ENCODE measurements at places on chromosomes 7 and 10.
A peak's percentile ranks its signal among the peaks of the same experiment; 100 is the strongest.

DNA sequence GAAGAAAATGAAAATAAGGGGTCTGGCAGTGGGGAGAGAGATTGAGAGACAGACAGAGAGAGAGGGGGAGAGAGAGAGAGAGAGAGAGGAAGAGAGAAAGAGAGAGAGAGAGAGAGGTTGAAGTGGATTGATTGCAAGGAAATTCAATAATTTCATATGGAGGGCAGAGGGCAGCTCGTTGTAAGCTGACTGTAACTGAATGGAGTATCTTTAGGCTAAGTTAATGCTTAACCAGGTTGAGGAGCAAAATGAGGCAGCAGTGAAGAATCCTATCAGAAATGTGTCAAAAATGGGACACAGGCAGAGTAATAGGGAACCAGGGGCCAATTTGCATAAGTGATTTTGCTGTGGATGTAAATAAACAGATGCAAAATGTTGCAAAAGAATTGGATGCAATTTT is 21.0 kb downstream of the BLNK start:
- DNase-seq, result no peak

GRCh38 chr10:2994221-2994961 is 73.0 kb upstream of the PFKP start:
- no peak for DNase-seq

DNA sequence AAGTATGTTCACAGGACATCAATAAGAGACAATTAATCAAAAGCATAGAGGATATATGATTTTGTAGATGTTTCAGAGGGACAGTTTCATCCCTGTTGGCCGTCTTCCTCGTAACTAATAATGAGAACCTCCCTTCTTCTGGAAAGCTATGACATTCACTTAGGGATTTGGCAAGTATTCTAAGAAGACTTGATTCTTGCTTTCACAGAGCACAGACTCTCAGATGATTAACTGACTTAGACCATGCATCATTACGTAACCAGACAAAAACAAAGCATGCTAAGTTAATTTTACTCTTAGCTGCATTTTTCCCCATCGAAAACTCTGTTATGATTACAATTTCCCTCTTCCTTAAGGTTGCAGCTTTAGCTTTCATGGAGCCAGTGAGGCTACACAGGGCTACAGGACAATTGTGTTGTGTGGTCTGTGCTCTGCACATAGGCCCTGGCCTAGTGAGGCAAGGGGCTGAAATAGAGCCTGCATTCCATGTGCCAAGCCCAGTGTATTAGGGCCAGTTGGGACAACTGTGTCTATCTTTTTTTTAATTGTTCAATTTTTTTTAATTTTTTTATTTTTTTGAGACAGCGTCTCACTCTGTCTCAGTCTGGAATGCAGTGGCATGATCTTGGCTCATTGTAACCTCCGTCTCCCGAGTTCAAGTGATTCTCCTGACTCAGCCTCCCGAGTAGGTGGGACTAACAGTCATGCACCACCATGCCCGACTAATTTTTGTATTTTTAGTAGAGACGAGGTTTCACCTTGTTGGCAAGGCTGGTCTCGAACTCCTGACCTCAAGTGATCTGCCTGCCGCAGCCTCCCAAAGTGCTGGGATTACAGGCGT is 105.3 kb downstream of the PLXDC2 start:
- no peak for DNase-seq

DNA sequence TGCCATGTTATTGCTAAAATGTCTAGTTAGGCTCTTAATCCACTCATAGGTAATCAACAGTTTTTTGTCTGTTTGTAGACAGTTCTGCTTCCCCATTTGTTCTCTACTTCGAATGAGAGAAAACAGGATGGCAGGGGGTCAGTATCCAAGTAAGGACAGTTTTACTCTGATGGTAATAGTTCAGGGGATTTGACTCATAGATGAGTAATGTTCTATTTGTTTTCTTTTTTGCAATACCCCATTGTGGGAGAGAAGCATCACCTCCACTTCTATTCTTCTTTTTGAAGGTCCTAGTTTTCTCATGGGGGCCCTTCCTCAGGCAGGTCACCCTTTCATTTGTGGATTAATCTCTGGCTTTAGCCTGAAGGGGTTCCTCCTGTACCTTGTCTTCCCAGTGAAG is 13.9 kb downstream of the PCLO start:
- DNase-seq, result no peak

- peak; percentile 72 for DNase-seq
Observed at GRCh38 chr7:92448205-92448747, 994 bp downstream of the GATAD1 start.

GRCh38 chr7:141737118-141737835 is 881 bp upstream of the SSBP1 start:
- DNase-seq, result peak; percentile 36

DNA sequence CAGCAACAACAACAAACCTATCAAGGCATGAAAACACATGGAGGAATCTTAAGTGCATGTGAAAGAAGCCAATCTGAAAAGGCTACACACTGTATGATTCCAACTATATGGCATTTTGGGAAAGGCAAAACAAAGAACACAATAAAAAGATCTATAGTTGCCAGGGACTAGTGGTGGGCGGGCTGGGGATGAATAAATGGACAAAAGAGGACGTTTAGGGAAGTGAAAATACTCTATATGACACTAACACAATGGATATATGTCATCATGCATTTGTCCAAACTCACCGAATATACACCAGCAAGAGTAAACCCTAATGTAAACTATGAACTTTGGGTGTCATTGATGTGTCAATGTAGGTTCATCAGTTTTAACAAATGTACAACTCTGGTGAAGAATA is 89.1 kb downstream of the SEMA3E start:
- DNase-seq, result no peak

DNA sequence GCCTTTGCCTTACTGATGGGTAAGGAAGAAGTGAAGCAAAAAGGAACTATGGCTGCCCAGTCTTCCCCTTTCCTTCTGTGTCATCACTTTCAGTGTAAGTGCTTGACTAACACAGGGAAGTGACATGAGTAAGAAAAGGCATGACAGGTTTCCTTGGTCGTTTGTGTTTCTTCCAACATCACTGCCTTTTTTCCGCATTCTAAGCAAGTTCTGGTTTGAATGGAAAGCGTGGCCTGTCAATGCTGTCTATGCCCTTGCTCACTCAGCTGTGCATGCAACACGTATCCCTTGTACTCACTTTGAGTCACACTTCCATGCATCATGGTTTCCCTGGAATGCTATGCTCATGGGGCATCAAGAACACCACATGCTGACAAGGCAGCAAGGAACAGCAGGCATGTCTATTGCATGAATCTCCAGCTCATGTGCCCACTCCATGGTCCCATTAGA is 111.8 kb downstream of the OAT start:
- peak; percentile 10 for DNase-seq

- no peak for DNase-seq
Observed at GRCh38 chr10:7274293-7274692, 136.5 kb downstream of the SFMBT2 start.

DNA sequence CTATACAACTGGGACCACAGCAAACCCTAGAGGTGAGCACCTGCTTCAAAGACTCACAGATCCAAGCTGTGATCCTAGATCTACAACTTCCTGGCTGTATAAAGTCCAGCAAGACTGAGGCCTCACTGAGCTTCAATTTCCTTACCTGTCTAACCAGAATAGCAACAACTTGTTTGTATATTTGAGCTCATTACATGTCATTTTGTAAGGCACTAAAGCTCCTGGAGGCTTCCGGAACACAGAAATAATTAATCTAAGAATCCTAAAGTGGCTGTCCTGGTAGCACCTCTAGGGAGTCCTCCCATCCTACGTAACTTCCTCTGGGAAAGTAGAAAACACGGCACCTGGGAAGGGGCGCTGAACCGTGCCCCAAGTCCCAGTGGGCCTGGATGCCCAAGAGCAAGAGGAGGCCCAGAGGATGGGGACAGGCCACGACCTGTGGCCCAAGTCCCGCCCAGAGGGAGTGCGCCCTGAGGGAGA is 39.4 kb downstream of the HK1 start:
- DNase-seq, result no peak

DNA sequence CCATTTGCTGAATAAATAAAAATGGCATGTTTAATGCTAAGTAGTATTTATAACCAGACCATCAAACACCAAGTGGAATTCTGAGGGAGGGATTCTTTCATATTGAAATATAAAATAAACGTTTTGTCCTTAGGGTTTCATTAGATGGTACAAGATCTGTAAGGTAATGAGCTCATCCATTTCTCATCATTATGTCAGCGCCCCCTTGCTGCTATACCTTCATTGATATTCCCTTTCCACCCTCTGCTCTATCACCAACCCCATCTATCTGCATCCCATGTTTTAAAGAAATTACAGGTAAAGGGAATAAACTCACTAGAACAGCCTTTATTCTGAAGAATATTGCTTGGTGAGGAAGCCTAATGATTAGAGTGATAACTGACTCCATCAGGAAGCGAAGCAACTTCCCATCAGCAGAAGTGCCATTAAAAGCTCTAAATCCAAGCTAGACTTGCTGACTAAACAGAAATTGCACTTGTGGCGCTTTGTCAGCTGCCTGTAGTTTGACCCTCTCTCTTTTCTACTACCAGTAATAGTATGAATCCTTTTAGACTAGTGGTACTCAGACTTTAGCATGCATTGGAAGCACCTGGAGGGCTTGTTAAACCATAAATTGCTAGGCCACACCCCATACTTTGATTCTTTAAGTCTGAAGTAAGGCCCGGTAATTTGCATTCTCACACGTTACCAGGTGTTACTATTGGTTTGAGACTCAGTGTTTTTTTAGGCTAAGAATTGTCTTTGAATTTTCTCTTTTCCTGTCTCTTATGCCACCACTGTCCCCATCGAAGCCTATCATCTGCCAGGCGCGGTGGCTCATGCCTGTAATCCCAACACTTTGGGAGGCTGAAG is 27.5 kb downstream of the ADD3 start:
- no peak for DNase-seq

DNA sequence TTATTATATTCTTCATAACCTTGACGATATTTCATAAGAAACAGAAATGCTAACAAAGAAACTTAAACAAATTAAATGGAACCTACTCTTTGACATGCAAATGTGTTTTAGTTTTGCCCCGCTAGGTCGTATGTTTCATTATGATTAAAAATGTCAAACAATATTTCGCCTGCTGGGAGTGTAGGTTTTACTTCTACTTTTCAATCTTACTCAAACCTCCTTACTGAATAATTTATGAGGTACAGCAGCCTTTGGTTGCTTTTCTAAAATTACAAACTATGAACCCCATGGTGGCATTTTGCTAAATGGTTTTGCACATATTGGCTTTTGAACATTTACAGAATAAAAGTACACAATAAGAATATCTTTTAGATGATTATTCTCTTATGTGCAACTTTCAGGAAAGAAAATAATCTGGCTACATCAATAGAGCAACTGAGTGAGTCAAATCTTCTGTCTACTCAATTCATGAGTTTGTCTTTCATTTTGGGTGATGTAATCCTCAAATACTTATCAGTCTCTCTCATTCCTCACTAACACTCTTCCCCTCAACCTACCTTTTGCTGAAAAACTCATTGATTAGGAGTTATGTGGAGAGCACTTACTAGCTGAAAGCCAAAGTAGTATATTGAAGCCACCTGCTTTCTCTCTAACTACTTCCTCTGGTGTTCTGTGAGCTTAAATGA is 1226.4 kb downstream of the XPNPEP1 start:
- DNase-seq, result no peak

DNA sequence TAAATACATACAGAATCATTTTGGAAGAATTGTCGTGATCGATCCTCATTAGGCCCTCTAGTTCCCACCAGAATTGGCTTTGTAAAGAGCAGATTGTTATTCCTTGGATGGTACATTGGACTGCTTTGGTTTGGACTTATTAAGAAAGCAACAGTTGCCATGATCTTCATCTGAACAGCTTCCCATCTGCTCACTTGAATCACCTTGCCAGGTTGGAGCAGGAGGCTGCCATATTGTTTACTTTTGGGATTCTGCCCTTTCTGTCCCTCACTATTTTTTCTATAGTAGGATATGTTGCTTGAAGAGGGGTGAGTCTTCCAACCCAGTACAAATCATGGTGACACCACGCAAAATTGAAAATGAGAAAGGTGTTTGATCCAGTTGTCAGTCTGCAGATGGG is 199.6 kb downstream of the TCF7L2 start:
- no peak for DNase-seq

DNA sequence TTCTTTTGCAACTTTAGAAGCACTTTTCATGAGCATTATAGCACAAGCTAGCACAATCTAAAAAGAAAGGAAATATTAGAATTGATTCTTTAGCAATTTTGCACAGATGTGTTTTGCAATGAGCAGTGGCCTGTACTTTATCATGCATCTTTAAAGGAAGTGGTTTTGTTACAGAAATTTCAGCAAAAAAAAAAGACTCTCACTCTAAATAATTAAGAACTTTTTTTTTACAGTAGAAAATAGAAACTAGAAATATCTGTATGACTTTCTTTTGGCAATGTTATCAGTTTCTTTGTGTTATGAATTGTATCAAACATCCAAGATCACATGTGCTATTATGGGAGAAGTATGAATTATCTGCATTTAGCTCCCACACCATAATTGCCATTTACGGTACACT is 195.7 kb upstream of the KLF6 start:
- no peak for DNase-seq

DNA sequence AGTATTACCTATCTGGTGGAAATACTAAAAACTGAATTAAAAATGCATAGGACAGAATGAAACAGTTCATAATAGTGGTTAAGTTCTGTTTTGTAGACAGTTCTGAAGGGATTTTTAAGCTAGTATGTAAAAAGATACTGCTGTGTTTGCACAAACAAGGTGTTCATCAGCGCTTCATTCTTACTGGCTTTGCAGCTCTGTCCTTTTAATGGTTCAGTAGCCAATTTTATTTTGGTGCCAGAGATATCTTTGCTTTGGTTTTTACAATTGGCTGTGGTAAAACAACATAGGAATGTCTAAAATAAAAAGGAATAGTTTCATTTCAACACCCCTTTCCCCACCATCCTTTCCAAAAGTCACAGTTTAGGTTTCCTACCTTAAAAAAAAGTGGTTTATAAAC is 33.0 kb downstream of the STAM start:
- no peak for DNase-seq
